ENCODE measurements at places on chromosomes 5 and 9.

- peak; percentile 13 for DNase-seq
Measured at GRCh38 chr5:80216753-80217596, 38.9 kb downstream of the SERINC5 start.

- DNase-seq = no peak
Measured at GRCh38 chr9:114279693-114280092, 43.2 kb upstream of the ORM1 start.

- peak; percentile 11 for DNase-seq
Measured at GRCh38 chr9:117782931-117783788, 79.0 kb downstream of the TLR4 start.

DNA sequence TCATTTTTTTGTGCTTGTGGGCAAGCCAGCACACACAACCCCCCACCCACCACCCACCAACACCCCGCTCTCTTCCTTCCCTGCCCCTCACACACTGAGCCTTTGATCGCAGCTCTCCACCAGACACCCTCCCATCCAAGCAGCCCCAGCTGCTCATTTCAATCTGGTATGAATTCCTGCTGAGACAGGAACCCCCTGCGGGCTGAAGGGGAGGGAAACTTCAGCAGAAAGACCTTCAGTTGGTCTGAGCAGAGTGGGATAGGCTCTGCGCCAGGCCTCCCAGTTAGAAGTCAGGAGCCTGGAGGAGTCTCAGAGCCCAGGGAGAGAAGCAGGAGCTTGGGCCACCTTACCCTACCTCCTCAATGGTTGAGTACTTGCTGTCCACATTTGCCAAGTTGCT, 7.2 kb downstream of the PCDHGC5 start:
- no peak for DNase-seq

DNA sequence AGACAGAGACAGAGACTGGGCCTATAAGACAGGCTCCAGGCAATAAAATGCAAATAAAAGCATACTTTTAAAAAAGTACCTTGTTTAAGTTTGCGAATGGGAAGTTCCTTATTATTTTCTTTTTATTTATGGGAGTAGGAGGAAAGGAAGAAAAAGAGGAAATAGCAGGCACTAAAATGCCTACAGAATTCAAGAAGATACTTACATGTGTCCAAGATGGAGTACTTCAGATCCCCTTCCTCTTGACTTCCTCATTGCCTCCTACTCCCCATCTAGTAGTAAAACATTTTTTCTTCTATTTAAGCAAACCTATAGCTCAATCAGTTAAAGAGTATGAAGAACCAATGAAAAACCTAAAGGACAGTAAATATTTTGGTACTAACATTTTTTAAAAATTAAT, 24.8 kb downstream of the GKAP1 start:
- no peak for DNase-seq
